Esophagus squamous epithelium (tissue), 5 donors: ENCODE measurements at places on chromosomes 6 and 20.

GRCh38 chr6:45098256-45098655 lies 229.9 kb upstream of the RUNX2 start:
- no peak for DNase-seq

DNA sequence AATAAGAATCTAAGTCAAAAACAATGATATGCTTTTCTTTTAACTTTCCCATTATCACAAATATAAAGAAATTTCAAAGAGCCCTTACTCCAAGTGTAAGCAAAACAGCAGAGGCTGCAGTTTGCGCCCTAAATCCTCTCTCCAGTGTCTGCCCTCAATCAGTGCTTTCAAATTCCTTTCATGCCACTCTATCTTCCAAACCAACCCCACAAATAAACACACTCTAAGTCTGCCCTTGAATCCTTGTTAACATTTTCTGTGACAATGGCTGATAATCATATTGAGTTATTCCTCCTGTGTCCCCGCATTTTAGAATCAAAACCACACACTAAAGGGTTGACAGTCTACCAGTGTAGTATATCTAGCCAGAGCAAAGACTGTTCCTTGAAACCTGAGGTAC lies 317.9 kb upstream of the MARCKS start:
- no peak for DNase-seq

DNA sequence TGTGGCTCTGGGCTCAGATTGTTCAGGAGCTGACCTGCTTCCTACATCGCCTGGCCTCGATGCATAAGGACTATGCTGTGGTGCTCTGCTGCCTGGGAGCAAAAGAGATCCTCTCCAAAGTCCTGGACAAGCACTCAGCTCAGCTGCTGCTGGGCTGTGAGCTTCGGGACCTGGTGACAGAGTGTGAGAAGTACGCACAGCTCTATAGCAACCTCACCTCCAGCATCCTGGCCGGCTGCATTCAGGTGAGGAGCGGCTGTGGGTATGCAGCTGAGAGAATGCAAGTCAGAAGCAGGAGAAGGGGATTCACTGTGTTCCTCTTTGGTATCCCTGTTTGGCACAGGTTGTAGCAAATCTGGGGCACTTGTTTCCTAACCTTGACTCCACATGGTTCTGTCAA lies 17.9 kb downstream of the CUL9 start:
- no peak for DNase-seq

- DNase-seq = no peak
Observed at GRCh38 chr6:87710090-87710489, 8.1 kb upstream of the AKIRIN2 start.

DNA sequence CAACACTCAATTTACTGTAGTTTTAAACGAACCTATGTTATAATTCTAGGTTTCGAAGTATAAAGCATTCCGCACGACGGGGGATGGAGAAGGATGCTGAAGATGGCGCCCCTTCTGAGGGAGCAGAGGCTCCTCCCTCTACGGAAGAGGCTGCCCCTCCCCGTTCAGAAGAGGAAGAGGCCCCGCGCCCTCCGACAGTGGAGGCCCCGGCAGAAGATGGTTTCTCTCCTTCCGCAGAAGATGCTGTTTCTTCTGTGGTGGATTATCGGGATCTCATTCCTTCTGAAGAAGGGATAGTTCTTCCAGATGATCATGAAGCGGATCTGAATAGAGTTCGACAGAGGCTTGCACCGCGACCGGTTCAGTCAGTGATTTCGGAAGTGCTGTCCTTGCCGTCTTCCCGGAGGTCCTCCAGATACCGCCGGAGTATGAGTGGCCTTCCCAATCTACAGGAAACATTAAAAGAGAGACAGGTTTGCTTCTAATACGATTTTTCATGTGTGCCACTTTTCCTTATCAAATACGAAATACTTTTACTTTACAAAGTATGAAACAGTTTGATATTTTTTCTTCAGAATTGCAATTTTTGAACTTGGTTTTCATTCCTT lies 7.7 kb downstream of the DNAH8 start:
- DNase-seq = no peak

GRCh38 chr6:122365775-122366403 lies 33.6 kb upstream of the HSF2 start:
- no peak for DNase-seq

DNA sequence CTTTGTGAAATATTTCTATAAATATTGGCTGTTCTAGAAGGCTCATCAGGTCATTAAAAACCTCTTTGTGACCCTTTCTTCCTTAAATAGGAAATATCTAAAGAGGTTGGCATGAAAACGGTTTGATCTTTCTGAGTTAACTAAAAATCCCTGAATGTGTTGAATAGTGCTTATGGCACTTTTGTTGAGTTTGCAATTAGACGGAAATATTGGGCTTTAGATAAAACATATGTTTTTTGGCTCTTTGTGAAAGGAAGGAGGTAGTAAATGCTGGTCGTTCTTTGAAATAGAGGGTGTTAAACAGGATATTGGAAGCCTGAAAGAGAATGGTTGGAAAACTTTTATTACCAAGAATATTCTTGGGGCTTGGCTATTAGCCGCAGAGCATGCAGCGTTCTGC lies 163.0 kb downstream of the ARID1B start:
- DNase-seq = no peak

- DNase-seq = no peak
Observed at GRCh38 chr20:34363465-34364222, 571 bp downstream of the ITCH start.

- no peak for DNase-seq
Observed at GRCh38 chr6:22658183-22658582, 88.8 kb downstream of the HDGFL1 start.

DNA sequence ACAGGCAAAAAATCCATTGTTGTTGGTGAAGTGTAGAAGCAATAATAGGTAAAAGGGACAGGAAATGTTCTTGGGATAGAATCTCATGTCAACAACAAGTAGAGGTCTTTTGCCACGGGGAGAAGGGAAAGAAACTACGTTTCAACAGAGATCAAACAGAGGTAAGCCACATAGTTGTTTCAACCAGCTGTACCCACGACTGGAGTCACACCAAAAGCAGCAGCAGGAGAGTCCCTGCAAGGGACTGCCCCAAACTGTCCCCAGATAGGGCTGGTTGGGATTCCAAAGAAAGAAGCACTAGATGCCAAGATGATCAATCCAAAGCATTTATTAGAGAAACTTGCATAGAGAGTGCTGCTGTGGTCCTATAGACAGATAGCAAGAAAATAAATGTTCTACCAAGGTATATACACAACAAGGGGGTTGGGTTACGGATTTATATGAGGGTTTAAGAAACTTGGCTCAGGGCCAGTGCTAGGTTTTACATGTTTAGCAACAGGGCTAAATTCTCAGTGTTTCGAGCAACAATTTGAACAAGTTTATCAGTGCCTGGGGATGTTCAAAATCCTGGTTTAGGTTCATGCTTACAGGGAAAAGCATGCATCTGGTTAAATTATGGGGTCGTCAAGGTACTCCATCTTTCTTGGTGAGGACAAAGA lies 466.5 kb downstream of the MMUT start:
- DNase-seq = no peak

DNA sequence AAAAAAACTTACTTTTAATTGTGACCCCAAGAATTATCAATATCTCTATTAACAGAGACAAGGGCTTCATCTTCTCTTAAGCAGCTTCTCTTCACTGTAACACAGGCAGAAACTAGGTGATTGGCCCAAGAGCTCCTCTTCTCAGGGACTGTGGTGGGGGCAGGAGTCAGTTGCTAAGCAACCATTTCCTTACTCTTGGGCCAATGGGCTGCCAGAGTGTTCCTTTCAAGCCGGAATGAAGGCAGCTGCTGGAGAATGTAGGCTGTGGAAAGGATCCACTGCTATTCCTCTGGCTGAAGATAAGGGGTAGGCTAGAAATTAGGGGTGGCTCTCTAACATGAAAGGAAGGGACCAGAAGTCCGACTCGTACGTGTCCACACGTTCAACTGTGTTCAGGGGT lies at the start of gene SEL1L2:
Gene SEL1L2, minus strand, starts transcription at position 150 of the 400 bp plus-strand sequence. Its CDS starts 80 bp downstream, at position 70.
- DNase-seq = no peak

GRCh38 chr6:148693882-148694484 lies 52.8 kb upstream of the UST start:
- DNase-seq = no peak

DNA sequence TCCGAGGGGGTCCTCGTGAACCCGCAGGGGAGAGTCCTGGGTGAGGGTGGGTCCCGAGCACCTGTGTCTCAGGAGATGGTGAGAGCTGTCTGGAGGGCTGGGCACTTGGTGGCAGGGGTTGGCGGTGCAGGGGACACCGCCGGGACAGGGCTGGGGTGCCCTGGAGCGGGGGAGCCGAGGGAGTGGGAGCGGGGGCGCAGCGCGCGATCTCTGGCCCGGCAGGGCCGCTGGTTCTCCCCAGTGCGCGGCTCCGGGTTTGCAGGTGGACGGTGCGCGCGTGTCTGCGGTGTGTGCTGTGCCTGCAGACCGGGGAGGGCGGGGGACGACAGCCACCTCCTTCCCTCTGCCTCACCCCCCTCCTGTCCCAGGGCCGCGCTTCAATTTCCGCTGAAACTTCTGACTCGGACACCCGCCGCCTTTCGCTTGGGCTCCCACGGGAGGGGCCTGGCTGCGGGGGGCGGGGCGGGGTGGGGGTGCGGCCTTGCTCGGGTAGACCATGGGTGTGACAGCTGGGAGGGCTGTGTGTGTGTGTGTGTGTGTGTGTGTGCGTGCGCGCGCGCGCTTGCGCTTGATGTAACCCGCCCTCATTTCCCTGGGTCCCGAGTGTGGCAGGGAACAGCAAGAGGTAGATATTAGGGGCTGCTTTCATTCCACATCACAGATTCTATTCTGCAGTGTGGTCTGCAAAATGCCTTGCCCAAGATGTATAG lies 1.2 kb downstream of the TRIB3 start:
- peak; percentile 46 for DNase-seq

DNA sequence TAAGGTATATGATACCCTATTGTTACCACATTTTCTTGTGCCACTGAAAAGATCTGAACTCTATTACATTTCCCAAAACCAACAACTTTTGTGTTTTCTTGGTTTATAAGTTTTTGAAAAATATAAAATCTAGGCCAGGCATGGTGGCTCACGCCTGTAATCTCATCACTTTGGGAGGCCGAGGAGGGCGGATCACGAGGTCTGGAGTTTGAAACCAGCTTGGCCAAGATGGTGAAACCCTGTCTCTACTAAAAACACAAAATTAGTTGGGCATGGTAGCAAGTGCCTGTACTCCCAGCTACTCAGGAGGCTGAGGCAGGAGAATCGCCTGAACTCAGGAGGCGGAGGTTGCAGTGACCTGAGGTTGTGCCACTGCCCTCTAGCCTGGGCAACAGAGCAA lies 34.3 kb downstream of the SAMHD1 start:
- no peak for DNase-seq

GRCh38 chr6:20497216-20498040 lies 36.8 kb upstream of the CDKAL1 start:
- no peak for DNase-seq

DNA sequence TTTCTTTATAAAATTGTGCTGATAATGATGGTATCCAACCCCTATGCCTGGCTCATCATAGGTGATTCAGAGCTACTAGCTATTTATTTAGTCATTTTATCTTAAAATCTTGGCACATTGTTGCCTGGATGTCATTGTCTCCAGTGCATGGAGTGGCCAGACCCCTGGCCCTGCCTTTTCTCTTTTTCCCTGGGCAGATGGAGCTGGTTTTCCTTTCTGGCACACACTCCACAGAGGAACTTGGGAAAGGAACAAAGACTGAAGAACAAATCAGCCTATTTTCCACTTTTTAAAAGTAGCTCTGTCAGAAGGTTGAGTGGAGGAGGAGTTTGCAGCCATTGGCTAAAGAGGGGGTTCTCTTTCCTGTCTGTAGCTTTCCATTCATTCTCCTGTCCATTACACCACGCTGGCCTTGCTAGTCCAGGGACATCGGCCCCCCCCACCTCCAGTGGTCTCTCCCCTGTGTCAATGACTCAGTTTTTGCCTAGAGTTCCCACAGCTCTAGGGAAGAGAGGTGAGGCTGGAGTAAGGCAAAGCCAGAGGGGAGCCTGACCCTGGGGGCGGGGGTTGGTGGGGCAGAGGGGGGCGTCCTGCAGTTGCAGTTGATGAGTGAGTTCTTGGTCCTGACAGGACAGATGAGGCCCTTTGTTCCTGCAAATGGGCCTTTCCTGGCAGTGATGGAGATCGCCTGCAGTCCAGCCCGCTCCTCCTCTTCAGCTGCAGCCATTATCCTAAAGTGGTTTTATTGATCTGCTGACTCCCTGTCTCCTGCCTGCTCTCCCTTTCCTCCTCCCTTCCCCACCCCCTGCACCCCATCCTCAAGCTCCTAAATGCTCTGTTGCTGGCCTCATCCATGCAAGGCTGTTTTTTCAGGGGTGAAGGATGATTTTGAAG lies 774.5 kb downstream of the DHX35 start:
- no peak for DNase-seq

GRCh38 chr20:2729791-2730190 lies 37.2 kb downstream of the EBF4 start:
- no peak for DNase-seq

DNA sequence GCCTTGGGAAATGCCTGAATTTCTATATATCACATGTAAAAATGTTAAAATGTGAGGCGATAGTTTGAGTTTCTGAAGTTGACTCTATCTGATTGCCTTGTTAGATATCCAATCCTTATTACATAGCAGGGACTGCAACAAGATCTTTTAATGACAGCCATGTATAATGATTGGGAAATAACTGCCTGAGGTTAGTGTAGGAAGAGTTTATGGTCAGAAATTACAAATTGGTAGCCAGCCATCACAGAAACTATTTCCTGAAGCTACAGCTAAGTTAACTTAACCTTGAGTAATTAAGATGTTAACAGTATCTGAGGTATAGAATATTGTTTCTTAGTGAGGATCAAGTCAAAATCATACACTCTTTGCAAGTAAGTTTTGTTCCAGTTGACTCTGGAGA lies 41.0 kb downstream of the AKIRIN2 start:
- no peak for DNase-seq

GRCh38 chr20:48717680-48718223 lies 110.0 kb downstream of the PREX1 start:
- DNase-seq = no peak

GRCh38 chr6:46756469-46757213 lies 9.9 kb downstream of the ANKRD66 start:
- DNase-seq = no peak

- no peak for DNase-seq
Observed at GRCh38 chr6:36967757-36968156, 13.2 kb downstream of the PI16 start.

DNA sequence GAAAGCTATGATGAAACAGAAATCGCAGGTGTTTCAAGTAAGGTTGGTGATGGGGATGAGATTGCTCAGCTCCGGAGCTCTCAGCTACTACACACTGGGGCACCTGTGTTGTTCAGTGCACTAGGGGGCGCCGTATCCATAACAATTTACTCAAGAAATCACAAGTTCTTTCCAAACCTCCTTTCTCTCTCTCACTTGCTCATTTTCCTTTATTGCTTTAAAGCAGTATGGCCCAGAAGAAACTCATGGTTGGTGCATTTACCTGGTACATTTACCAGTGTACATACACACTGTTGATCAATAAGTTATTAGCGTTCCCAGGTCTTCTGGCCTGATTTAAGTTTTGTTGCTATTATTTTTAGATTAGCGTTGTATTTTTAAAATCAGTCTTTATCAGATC lies 235.2 kb upstream of the TAB2 start:
- DNase-seq = peak; percentile 5

GRCh38 chr20:50892394-50892793 lies 38.8 kb downstream of the ADNP start:
- DNase-seq = no peak
